ENCODE measurements at places on chromosomes 13 and 19.
A peak's percentile ranks its signal among the peaks of the same experiment; 100 is the strongest.

DNA sequence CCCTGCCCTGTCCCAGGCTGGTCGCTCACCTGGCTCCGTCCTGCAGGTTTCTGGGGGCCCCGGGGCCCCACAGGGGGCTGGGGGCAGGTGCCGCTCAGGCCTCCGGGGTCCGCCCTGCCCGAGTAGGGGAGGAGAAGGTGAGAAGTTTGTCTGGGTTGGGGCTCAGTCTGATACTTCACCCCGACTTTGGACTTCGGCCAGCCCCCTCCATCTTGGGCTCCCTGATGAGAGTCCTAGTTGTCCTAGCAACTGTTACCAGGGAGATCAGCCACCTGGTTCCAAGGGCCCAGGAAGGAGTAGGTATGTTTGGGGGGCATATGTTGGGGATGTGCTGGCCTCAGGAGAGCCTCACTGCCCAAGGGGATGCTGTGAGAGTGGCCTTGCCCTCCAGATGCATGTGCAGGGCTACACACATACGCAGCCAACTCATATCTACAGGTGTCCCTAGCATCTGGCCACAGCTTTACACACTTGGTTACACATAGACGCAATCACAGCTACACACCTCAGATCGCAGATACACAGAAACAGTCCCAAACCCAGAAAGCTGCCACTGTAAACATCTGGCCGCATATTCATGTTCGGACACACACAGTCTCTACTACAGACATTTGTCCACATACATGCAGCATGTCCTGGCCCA lies 3.4 kb downstream of the NUMBL start:
- DNase-seq: no peak

GRCh38 chr19:42233106-42233505 lies 9.3 kb downstream of the GSK3A start:
- no peak for DNase-seq

DNA sequence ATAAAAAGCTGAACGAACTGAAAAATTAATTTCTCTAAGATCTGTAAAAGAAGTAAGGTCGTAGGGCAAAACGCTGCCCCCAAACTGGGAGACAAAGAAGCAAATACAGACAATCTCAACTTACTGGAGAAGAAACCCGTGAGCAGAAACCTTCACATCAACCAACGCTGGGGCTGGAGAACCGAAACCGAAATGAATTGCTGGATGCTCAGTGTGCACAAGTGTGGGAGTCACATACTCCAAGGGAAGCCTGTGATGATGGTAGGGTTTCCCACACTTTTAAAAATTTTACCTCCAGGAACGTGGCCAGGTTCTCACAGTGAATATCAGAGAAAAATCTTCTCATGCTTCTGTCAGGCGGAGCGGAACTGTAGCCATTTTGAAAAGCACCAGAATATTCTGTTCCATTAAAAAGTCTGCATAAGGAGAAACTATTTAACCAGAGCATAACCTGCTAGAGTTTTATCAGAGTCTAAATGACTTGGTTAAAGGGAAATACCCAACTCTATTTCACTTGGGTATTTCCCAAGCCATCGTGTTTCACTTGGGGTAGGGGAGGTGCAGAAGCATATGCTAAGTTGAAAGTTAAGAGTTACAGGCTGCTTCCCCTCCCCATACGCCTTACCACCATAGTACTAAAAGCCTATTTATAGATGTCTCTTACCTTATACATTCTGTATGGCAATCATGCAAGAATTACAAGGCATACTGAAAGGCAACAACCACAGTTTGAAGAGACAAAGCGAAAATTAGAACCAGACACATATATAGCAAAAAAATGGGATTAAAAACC lies 110.5 kb upstream of the SLITRK1 start:
- DNase-seq: no peak

GRCh38 chr19:41957838-41958366 lies 1.2 kb downstream of the RABAC1 start:
- DNase-seq: peak; percentile 82

DNA sequence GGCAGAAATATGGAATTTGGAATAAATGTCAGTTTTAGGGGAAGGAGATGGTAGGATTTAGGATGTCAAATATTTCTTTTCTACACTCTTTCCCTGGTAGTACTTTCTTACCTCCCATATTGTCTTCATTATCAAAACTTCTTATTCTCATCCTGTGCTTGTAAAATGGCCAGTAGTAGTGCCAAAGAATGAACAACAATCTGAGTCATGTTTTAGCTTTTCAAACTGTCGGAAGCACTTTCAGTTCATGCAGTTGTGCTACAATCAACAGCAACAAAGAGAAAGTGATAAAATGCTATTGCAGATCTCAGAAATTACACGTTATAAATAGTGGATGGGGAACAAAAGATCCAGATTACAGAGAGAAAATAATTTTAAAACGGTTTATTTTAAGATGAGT lies 193.7 kb upstream of the RXFP2 start:
- no peak for DNase-seq

GRCh38 chr19:41957161-41957837 lies 1.8 kb downstream of the RABAC1 start:
- DNase-seq: no peak

GRCh38 chr13:73991384-73991783 lies 142.8 kb downstream of the KLF12 start:
- DNase-seq: no peak

DNA sequence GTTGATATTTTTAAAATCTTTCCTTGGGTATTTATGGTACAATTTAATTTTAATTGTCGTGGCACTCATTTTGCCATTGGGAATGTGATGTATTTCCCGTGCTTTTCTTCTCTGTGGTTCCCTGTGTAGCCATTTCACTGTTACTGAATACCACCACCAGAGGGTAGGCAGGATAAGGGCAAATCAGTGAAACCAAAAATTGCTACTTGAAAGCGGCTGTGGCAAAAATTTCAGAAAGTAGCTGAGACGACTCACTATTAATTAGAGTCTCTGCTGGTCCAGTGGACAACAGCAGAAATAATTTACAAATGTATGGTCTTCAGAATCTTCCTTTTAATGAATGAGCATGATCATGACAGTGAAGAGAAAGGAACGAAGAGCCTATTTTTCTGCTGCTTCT lies 34.4 kb upstream of the MIR17HG start:
- no peak for DNase-seq

GRCh38 chr13:93227878-93228642 lies 1.5 kb downstream of the GPC6 start:
- peak; percentile 94 for DNase-seq

GRCh38 chr13:87087741-87088140 lies 583.4 kb upstream of the SLITRK5 start:
- no peak for DNase-seq

DNA sequence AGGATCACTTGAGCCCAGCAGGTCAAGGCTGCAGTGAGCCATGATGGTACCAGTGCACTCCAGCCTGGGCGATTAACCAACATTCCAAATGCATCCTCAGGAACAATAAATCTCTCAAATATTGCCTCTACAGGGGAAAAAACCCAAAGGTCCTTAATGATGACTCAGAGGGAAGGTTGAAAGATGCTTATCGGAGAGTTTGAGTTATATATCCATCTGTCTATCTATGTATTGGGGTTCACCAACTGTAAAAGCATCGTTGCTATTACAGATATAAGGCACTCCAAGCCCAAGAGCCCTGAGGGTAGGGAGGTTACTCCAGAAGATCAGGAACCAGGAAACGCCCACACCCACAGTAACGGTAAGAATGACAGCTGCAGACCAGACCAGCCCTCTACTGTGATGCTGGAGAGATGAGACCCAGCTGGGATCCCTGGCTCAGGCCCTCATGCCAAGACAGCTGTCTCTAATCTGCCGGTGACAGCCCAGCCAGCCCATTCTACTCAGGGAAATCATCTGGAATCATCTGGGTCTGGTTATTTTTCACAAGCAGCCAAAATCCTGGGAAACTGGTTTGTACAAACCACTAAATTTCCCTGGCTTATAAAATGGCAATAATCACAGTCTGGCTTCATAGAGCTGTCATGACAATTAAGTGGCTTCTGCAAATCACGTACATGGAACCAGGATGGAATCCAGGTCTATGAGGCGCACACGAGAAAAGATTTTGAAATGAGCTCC lies 23.8 kb downstream of the TEX101 start:
- no peak for DNase-seq

DNA sequence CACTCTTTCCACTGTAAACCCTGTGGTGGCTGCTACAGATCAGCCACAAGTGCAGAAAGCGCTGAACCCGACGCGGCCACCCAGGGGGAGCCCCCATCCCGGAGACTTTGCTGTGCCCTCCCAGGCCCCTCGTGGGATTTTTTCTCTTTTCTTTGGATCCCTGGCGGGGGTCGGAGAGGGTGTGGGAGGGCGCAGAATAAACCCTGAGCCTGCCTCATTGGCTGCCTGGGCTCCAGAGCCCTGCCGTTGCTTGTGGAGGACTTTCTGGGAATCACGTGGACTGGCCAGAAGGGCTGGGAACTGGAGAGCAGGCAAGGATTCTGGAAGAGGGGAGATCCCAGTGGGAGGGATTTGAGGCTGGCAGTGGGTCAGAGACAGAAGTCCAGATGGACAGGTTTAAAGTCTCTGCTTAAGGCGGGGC lies 24.9 kb downstream of the GADD45B start:
- DNase-seq: peak; percentile 94

Data from WERI-Rb-1 (cell line).